ENCODE measurements at places on chromosomes 1 and 21. TPM values are rescaled to one million over a fixed set of nuclear protein-coding genes. Genes with fewer than 3 reads are reported as not detected.

Gene RBP7
- not detected for polyA plus RNA-seq

Gene TGFBR3
- polyA plus RNA-seq, result 14.2 TPM

Gene CD1D
- not detected for polyA plus RNA-seq

Gene ANGPTL7
- polyA plus RNA-seq, result not detected

Gene THBS3
- polyA plus RNA-seq, result 0.71 TPM

Gene FYB2
- 0.16 TPM for polyA plus RNA-seq

Gene ZNF683
- polyA plus RNA-seq, result not detected

Gene CLCA1
- not detected for polyA plus RNA-seq

- H3K27me3 ChIP-seq, result no peaks in the 10 kb centered on the region
- no peaks in the 10 kb centered on the region for H3K36me3 ChIP-seq
- no peak overlapping the region for H3K27ac ChIP-seq
- H3K4me1 ChIP-seq, result no peaks in the 10 kb centered on the region
These were observed 22.6 kb downstream of the FMO5 start for GRCh38 chr1:147202576-147202975.

DNA sequence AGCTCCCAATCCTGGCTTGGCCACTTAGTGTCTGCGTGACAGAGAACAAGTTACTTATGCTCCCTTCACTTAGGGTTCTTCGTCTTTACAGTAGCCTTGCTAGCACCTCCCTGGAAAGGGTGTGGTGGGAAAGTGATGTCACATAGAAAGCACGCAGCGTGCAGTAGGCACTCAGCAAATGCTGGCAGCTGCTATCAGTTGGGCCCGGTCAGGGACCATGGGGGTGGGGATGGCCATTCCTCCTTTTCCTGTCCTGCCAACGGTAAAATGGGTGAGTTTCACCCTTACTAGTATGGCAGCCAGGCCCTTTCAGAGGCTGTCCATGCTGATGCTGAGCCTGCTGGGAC lies 6.2 kb upstream of the KCNA10 start:
- no peaks in the 10 kb centered on the region for H3K4me1 ChIP-seq
- no peak for DNase-seq
- H3K4me3 ChIP-seq, result no peak overlapping the region

DNA sequence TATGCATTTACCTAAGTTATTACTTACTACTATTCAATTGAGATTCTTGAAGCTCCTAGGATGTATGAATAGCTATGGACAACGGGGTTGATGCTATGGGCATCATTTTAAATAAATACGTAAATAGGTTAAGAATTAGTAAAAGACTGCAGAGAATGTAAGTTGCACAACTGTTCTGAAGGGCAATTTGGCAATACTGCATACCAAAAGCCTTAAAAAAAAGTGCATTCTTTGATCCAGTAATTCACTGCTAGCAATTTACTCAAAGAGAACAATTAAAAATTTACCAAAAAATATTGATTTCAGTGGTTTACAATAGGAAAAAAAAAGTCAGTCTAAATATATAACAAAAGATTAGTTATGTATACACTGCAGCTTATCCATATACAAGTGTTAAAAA lies 3.5 kb downstream of the ARPC5 start:
- H3K27ac ChIP-seq, result no peak overlapping the region
- H3K4me3 ChIP-seq, result peak overlapping the region; percentile 88
- H3K27me3 ChIP-seq, result no peaks in the 10 kb centered on the region

DNA sequence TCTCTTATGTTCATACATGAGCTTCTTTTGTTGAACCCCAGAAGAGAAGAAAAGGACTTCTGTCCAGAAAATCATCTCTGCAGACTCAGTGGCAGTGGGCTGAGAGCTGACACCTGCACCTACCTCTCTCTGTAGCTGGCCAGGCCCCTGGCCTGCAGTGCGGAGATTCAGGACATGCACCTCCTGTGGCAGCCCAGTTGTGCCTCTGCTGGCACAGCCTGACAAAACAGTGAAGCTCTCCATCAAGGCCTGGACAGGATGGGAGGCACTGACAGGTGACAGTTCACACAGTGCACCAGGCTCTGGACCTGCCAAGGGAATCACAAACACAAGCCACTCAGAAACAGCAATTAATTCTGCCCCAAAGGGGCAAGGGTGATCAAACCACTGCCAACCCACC lies 88.8 kb downstream of the TGFBR3 start:
- DNase-seq, result no peak
- no peaks in the 10 kb centered on the region for H3K4me1 ChIP-seq
- H3K27ac ChIP-seq, result no peak overlapping the region

DNA sequence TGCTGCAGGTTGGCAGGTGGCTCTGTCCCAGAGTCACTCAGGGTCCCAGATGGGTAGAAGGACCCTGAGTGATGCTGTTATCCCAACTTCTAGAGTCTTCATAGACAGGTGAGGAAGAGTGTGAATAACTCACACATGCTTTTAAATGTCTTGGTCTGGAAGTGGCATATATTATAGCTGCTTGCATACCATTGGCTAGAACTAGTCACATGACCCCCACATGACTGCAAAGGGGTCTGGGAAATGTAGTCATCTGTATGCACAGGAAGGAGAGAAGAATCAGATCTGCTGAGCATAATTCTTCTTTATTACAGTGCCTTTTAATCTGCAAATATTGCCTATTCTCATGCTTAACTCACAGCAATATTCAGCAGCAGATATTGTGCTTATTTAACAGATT lies 28.2 kb upstream of the KLHDC7A start:
- H3K4me3 ChIP-seq, result no peak overlapping the region
- DNase-seq, result peak; percentile 7
- no peaks in the 10 kb centered on the region for H3K4me1 ChIP-seq
- no peaks in the 10 kb centered on the region for H3K27me3 ChIP-seq
- H3K36me3 ChIP-seq, result no peaks in the 10 kb centered on the region
- no peak overlapping the region for H3K27ac ChIP-seq

GRCh38 chr21:33036430-33037162 lies 10.9 kb downstream of the OLIG2 start:
- H3K27me3 ChIP-seq, result no peaks in the 10 kb centered on the region
- DNase-seq, result no peak
- no peaks in the 10 kb centered on the region for H3K4me1 ChIP-seq
- H3K27ac ChIP-seq, result no peak overlapping the region
- no peak overlapping the region for H3K4me3 ChIP-seq
- H3K36me3 ChIP-seq, result no peaks in the 10 kb centered on the region

- no peaks in the 10 kb centered on the region for H3K36me3 ChIP-seq
- no peak for DNase-seq
- no peak overlapping the region for H3K27ac ChIP-seq
- peaks cover 5% of the 10 kb centered on the region for H3K4me1 ChIP-seq
- no peak overlapping the region for H3K4me3 ChIP-seq
These were observed 61.4 kb downstream of the CD247 start for GRCh38 chr1:167456926-167457325.

GRCh38 chr1:24961334-24961733 lies 31.3 kb upstream of the RUNX3 start:
- H3K4me1 ChIP-seq, result peaks cover 54% of the 10 kb centered on the region
- peak overlapping the region; percentile 98 for H3K27ac ChIP-seq
- H3K36me3 ChIP-seq, result peaks cover 8% of the 10 kb centered on the region
- H3K4me3 ChIP-seq, result peak overlapping the region; percentile 97

DNA sequence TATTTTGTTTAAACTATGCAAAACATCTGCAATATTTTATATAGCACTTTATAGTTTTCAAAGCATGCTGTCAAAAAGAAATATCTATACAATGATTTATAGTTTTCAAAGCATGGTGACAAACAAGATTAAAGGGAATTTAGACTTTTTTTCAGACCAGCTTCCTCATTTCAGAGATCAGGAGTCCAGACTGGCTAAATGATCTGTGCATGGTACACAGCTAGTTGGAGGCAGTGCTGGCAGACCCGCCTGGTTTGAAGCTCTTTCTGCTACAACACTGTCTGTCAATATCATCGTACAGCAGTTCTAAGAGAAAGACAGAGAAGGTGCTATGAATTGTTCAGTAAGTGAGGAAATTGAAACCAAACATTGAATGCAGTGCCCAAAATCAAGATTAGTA lies 479.0 kb downstream of the PTBP2 start:
- no peak for DNase-seq
- peaks cover 2% of the 10 kb centered on the region for H3K4me1 ChIP-seq
- H3K4me3 ChIP-seq, result no peak overlapping the region
- no peak overlapping the region for H3K27ac ChIP-seq
- H3K27me3 ChIP-seq, result no peaks in the 10 kb centered on the region

GRCh38 chr21:44753357-44753756 lies 42.0 kb upstream of the TSPEAR start:
- H3K27me3 ChIP-seq, result no peaks in the 10 kb centered on the region
- no peaks in the 10 kb centered on the region for H3K36me3 ChIP-seq
- DNase-seq, result no peak
- H3K4me3 ChIP-seq, result no peak overlapping the region
- no peak overlapping the region for H3K27ac ChIP-seq

DNA sequence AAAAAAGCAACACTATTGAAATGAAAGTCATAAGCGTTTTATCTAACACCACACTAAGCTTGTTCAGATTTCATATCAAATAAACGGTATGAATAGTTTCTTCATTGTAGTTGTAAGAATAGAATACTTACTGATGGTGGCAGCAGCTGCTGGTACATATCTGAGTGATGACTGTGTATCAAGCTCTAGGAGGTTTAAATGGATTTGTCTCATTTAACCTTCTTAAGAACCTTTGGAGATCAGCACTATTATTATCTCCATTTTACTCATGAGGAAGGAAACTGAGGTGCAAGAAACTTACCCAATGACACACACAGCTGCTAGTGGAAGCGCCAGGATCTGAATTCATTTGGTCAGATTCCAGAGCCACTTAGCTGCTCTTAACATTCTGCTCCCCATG lies 104.0 kb downstream of the EIF4G3 start:
- no peak overlapping the region for H3K27ac ChIP-seq
- H3K4me3 ChIP-seq, result no peak overlapping the region

GRCh38 chr1:104294259-104294658 lies 544.6 kb downstream of the AMY1C start:
- no peak for DNase-seq
- H3K27ac ChIP-seq, result no peak overlapping the region
- no peak overlapping the region for H3K4me3 ChIP-seq
- H3K36me3 ChIP-seq, result no peaks in the 10 kb centered on the region

DNA sequence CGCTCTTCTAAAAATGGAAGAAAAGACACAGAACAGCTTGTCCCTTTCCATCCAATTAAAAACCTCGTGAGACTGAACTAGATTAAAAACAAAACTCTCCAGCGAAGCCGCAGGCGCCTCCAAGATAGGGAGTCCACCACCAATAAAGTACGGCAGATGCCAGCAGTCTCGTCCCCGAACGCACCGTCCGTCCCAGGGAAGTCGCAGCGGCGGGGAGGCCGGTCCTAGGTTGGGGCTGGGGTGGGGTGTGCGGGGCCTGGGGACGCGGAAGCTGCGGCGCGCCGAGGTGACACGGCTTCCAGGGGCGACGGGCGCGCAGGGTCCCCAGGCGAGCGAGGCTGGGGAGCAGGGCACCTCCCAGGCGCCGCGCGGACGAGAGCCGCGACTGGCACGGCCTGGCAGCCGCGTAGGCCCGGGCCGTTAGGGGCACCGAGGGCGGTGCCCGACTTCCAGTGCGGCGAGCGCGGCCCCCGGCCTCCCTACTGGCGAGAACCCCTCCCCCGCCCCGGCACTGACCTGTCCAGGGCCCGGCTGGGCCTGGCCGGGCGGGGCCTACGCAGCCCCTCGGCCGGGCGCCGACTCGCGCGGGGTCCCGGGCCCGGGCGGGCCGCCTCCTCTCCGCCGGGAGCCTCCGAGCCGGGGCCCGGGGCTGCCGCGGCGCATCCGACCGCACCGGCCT lies 28.3 kb upstream of the A3GALT2 start:
- DNase-seq, result no peak
- peaks cover 18% of the 10 kb centered on the region for H3K4me1 ChIP-seq

- H3K27me3 ChIP-seq, result no peaks in the 10 kb centered on the region
- no peak overlapping the region for H3K27ac ChIP-seq
- DNase-seq, result no peak
- H3K36me3 ChIP-seq, result no peaks in the 10 kb centered on the region
These were observed 16.8 kb downstream of the MAST2 start for GRCh38 chr1:45820173-45820572.

DNA sequence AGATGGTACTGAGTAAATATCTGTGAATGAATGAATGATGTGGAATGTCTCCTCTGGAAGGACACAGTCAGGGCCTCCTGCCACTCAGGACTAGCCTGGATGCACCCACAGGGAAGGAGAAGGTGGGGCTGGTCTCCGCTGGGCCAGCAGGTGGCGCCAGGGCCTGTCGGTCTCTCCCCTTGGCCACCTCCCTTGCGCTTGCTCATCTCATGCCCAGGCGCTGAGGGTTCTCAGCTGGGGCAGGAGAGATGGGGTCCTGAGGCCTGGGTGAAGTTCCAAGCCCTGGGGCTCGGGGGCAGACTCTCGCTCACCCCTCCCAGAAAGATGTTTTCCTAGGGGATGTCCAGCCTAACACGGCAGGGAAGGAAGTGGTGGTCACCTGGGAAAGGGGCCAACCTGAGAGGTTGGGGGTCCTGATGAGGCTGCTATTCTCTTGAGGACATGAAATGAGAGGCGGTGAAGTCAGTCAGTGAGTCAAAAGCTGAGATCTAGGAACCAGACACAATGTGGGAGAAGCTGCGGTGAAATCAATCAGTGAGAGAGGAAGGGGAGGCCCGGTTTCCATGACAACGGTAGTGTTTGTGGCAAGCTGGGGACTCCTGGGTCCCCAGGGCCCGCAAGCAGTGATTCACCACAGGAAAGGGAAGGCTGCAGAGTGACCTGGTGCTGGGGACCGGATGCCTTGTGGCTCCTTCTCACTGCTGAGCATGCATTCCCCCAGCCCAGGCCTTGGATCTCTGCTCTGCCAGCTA lies 14.6 kb upstream of the MEX3A start:
- H3K4me1 ChIP-seq, result peaks cover 38% of the 10 kb centered on the region
- H3K4me3 ChIP-seq, result no peak overlapping the region
- DNase-seq, result peak; percentile 93
- peak overlapping the region; percentile 79 for H3K27ac ChIP-seq
- no peaks in the 10 kb centered on the region for H3K36me3 ChIP-seq

GRCh38 chr1:177116941-177117340 lies 47.6 kb downstream of the ASTN1 start:
- no peak overlapping the region for H3K4me3 ChIP-seq
- no peaks in the 10 kb centered on the region for H3K36me3 ChIP-seq
- no peak for DNase-seq
- H3K4me1 ChIP-seq, result no peaks in the 10 kb centered on the region

DNA sequence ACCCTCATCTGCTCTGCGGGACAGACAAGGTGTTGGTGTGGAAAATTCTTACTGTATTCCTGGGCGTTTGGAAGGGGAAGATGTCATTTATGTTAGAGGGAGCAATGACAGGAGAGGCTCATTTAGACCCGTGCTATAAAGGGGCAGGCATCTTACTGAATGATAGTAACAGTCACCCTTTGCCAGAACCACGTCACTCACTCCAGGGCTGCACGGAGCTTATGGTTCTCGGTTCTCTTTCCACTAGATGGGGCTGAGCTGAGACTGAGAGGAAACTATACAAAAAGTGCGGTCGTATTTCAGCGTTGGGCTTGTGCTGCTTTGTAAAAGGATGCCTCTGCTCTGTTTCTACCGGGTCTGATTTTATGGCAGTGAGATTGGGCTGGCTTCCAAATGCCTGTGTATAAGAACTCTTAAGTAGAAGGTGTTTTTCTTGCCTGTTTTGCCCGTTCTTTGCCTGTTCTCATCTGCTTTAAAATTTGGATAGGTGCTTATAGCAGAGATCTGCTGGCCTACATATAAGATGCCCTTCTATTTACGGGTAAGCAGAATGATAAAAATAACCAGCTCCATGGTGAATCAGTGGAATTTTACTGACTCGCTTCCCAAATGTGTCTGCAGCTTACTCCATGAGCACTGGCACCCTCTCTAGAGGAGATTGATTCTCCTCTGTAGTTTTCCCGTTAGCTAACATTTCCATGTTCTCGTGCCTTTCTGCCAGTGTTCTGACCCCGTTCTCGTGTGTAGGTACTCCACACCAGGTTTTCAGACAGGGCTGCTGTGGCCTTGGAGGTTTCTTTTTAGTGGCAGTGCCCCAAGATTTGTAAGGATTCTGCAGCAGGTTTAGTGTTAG lies 55.9 kb downstream of the MRPS6 start:
- H3K4me3 ChIP-seq, result no peak overlapping the region
- DNase-seq, result no peak
- H3K36me3 ChIP-seq, result peaks cover 7% of the 10 kb centered on the region
- no peaks in the 10 kb centered on the region for H3K4me1 ChIP-seq
- no peak overlapping the region for H3K27ac ChIP-seq
